Pulmonary artery endothelial cell (primary cell): ENCODE measurements at places on chromosomes 11 and 22. TPM values are rescaled to one million over a fixed set of nuclear protein-coding genes. Genes with fewer than 3 reads are reported as not detected.

The GAL gene
- total RNA-seq, result 1.3 and 1.8 TPM in 2 replicates

The UBQLNL gene
- 0.04 TPM in 1 of 2 replicates, not detected in the other for total RNA-seq

The ST14 gene
- under 0.01 and 0.07 TPM in 2 replicates for total RNA-seq

The ANGPTL5 gene
- not detected in 2 replicates for total RNA-seq

The HTR3B gene
- not detected in 2 replicates for total RNA-seq

The ANKK1 gene
- 0.07 and 0.11 TPM in 2 replicates for total RNA-seq

The A4GALT gene
- 16.5 and 25.6 TPM in 2 replicates for total RNA-seq

DNA sequence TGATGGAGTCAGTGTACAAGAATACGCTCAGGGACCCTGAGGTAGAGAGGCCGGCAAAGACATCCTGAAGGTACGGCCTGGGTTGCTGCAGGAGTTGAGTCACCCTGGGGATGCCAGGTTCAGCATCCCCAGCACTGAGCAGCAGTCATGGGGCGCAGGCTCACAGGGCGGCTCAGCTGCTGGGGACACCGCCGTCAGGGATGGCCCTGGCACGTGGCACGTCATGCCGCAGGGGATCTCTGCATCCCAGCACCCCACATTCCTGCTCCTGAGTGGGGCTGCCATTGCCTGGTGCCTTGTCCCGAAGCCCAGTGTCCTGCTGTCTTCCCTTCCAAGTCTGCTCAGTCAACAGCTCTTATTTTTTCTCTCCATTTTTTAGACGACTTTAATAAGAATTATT lies 168.7 kb upstream of the NTM start:
- no peak for DNase-seq

GRCh38 chr11:7451520-7451919 lies 33.8 kb upstream of the OLFML1 start:
- no peak for DNase-seq

DNA sequence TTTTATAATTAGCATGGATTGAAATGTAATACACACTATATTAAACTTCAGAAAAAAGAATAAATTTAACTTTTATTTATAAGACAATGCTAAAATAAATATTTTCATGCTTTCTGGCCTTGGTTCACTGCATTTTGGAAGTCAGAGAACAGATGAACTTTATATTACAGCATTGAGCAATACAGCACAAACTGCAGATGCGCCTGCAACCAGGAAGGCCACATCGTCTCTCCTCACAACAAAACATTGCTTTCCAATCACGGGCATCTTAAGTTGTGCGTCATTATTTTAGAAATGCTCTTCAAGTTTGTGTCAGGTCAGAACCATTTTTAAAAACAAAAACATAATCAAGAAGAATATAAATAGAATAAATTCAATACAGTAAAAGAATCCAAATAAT lies 89.3 kb upstream of the CEP126 start:
- no peak for DNase-seq

DNA sequence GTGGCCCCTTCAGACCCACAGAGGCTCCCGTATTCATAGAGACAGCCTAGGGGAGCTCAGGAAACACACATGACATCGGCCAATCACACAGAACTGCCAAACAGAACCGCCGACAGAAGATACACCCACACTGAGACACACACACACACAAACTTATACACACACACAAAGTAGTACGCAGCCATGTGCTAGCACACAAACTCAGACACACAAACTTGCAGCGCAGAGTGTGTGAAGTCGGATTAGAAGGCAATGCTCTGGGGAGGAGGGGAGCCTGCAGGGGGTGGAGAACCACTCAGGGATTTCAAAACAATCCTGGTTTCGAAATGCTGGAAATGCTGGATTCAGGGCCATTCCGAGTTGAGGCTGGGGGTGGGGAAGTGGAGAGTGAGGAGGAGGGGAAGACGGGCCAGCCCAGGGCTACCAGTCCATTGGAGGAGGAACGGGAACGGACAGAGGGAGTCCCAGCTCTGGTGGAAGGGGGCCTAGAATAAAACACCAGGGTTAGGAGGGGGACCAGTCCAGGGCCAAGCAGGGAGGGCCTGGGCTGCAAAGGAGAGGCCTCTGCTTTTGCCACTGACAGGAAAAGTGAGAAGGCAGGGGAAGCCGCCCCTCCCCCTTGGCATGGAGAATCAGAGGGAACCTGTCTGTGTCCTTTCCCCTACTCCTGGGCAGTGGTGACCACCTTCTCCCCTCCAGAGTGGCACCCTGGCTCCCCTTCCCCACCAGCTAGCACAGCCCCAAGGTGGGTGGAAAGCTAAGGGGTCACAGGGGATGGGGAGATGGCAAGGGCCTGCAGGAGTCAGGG lies 4.4 kb downstream of the BCL9L start:
- no peak for DNase-seq

DNA sequence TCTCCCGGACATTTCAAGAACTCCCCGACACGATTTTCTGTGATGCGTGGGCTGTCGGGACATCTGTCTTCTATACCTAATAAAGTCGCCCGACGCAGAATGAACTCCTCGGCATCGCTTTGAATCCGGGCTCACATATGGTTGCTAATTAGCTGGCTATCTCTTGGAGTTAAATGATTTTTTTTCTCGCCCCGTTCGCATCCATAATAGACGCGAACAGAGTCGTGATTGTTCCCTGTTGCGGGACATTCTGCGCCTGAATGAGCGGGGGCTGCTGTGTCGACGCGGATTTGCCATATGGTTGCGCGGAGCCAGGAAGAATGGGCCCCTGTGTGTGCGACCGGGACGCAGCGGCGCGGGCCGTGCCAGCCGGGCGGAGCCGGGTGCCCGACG lies 16.4 kb downstream of the CDKN1C start:
- DNase-seq, result no peak

- no peak for DNase-seq
Measured at GRCh38 chr22:42562279-42562678, 8.5 kb downstream of the SERHL2 start.

GRCh38 chr11:1150116-1150515 lies 7.6 kb upstream of the MUC5AC start:
- no peak for DNase-seq

- no peak for DNase-seq
Measured at GRCh38 chr11:32830796-32831195, 1.1 kb downstream of the PRRG4 start.

DNA sequence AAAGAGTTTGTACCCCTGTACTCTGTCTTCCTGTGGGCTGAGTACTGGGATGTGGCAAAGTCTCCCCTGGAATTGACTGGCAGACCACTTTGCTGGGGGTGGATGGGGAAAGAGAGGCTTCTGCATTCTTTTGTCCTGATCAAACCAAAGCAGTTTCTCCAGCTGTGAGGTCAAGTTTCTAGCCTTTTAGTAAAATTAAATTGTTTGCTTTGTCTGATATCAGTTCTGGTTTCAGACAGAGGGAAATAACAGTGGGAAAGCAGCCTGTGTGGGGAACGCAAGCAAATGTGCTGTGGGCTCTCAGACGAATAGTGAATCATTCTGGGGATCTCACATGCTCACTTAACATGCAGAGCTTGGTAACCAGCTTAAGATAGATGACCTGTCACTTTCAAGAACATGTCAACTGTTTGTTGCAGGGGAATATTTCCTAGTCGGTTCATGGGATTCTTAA lies 151.6 kb downstream of the FAT3 start:
- DNase-seq, result no peak

- DNase-seq, result no peak
Measured at GRCh38 chr11:16772141-16772512, 33.7 kb downstream of the C11orf58 start.

DNA sequence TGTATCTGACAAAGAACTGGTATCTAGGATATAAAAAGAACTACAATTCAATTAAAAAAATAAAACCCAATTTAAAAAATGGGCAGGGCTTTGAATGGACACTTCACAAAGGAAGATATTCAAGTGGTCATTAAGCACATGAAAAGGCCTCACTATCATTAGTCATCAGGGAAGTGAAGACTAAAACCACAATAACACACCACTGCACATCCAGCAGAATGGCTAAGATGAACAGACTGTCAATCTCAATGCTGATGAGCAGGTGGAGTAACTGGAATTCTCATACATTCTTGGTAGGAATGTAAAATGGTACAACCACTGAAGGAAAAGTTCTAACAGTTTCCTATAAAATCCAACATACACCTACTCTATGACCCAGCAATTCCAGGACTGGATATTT lies 8.9 kb downstream of the HPS4 start:
- no peak for DNase-seq

DNA sequence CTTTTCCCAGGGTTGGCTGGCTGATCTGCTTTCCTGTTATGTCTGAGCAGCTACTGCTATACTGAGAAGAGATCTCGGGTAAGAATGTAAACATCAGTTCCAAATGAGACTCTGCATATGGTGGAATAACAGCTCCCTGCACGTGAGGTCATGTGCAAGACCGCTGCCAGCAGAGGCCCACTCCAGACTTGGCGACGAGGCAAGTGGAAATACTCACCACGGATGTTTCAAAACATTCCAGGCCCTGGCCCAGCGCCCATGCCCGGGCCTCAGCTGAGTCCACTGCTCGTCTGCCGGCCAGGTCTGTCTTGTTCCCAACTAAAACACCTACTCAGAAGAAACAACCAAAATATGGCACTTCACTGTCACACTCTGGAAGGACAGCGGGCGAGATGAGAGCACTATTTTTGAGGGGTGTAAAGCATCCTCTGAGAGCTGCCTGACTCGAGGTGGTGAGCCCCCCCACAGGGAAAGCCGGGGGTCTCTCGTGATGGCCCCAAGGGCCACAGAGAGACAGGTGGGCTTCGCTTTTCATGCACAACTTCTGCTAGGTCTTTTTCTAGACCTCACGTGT lies 13.1 kb downstream of the IFT27 start:
- no peak for DNase-seq

DNA sequence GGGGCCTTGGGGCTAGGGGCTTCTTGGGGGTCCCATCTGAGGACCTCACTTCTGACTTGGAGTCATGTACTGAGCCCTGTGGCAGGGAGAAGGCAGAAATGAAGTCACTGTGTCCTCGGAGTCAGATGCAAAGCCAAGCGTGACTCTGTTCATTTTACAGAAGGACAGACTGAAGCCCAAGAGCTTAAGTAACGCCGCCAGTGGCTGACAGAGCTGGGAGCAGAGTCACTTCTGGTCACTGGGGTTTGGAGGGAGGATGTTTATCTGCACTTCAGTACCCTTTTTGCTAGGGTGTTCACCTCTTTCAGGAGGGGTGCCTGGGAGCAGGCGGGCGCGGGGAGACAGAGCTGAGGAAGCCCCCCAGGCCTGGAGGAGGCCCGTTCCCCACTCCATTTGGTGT lies 10.7 kb downstream of the CD6 start:
- no peak for DNase-seq
